ENCODE measurements at places on chromosomes 12 and 14.

DNA sequence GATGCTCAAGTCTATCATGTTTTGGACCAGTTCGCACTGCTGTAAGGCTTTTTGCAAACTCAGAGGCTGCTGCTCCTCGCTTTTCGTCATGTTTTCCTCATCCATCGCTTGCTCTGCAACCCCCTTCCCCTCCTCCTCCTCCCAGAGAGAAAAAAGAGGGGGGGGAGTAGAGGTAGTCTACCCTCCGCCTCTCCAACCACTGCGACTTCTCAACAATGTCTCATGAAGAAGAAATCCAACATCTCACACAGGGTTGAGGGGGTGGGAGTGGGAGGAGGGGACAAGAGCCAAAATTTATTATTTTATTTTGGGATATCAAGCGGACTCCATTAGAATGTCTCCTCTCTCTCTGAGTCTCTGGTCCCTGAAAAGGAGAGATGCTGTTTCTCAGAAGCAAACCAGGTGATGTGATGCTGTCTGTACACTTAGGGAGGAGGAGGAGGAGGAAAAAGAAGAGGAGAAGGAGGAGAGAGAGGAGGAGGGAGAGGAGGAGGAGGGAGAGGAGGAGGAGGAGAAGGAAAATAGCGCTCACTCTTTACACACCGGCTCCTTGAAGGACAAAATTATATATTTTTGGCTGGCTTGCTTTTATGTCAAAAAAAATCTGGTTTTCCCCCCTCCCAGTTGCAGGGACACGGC lies 520 bp downstream of the KSR2 start:
- DNase-seq = no peak

DNA sequence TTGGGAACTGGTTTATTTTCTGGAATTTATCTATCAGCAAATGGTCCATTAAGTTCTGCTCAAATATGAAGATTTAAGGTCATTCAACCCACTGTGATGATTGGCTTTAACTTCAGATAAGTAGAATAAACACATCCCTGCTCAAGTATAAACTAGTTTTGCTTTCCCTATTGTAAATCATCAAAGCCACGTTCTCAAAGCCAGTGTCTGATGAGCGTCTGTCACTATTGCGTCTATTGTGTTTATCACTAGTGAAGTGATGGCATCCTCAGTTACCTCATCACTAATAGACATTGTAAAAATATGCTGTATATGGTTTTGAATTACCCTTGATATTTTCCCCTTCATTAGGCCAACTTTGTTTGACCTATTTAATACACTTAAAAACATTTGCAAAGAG lies 351.3 kb downstream of the BCAT1 start:
- DNase-seq = no peak

DNA sequence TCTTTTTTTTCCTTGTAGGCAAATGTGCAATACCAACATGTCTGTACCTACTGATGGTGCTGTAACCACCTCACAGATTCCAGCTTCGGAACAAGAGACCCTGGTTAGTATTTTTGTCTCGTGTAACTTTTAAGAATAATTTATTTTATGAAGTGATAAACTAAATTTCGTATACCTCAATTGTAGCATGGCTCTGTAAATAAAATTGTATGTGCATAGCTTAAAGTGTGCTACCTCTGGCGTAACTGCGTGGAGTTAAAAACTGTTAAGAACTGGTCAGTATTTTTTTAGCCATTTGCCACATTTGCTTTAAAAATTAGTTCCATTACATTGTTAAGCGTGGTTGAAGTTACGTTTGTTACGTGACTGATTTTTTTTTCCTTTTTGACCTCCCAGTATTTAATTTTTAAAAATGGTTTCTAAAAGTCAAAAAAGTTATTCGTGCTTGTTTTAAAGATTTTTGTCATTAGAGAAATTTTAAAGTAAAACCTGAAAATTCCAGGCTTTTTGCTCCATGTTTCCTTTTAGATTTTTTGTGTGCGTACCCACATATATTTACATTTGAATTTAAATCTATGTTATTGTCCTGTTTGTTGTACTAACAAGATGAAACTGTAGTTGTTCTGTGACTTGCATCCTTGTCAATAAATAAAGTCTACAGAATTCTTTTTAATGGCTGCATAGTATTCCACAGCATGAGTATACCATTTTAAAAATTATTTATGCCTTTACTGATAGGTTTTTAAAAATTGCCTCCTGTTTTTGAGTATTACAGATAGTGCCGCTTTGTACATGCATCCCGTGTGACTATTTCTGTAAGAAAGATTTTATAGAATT lies 1.4 kb downstream of the MDM2 start:
- DNase-seq = no peak

GRCh38 chr14:95597784-95598211 lies 62.9 kb downstream of the GLRX5 start:
- DNase-seq = no peak

DNA sequence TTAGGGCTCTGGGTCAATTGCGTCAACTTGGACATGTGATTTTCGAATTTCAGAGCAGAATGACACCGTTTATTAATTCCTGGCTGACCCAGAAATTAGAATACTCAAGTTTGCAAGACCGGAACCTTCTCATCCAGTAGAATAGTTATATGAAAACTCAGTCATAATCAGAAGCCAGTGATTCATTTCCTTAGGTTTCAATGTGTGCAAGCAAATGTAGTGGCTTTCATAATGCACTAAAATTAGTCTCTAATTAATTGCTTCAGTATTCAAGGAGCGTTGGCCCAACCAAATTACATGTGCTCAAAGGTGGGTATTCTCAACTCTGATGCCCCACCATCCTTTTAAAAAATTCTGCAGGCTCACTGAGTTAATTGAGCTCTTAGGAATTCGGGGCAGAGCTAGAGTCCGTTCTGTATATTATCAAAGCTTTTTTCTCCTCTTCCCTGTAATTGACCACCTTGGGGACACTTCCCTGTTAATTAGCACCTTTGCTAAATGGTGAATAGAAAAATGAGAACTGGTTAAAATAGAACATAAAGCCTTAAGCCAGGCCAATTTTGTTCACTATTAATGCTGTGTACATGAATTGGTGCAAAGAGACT lies 55.4 kb downstream of the DAO start:
- DNase-seq = no peak

- DNase-seq = no peak
These were observed 687 bp upstream of the RPS29 start for GRCh38 chr14:49586673-49587460.

DNA sequence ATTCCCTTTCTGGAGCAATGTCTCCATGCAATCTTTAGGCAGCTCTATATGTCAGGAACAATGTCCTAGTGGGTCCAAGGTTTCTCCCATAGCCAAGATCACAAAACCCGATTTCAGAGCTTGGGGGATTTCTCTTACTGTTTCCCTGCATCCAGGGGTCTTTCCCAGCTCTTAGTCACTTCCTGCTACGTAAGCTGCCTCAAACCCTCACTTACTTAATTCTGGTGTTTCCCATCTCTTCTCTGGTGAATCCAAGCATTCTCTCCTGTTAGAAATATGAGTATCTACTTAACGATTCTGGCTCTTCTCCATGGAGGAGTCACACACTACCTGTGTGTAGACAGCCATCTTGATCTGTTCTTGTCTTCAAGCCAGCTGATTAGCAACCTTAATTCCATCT lies 80.0 kb downstream of the IFNG-AS1 start:
- no peak for DNase-seq

DNA sequence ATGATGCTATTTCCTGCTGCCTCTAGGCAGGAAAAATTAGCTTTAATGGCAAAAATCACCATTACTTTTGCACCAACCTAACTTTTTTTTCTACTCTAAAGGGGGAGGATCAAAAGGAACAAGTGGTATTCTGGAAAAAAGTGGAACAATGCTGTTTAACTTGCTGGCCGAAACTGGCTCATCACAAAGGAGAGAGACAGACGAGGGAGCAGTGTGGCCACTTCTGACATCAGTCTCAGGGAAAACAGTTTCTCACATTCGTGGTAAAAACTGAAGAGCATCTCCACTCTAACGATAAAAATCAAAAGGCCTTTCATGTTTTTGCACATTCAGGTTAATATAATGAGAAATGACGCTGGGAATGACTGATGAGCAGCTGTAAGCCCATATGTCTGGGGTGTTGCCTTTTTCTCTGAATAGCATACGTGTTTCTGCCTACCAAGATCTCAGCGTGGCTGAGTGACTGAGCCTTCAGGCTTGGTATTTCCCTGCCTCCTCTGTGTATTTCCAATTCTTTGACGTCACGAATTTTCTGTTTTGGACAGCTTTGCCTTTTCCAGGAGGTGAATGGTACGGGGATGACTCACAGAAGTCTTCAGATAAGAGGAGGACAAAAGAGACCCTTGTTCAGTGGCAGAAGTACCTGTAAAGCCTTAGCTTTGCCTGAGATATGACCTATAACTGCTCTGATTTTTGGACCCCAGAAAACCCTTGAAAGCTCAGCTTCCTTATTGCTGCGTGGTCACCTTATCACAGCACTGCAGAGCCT lies 358.8 kb downstream of the GLT1D1 start:
- no peak for DNase-seq

- DNase-seq = no peak
These were observed 346.9 kb upstream of the SFSWAP start for GRCh38 chr12:131363841-131364495.

DNA sequence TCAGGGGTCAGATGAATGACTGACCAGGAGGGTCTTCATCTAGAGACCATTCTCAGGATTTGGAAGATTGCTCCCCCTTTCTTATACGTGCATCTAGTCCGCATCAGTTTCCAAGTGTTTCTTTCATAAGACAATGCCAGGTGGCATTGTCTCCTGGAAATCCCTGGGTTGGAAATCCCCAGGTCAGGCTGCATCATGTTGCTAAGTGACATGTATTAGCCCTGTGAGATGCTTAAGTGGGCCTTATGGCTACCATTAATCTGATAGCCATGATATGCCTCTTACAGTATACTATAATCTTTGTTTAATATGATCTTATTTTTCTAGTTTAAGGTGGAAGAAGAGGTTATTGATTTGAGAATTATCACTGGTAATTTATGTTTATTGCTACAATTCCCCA lies 92.8 kb downstream of the DIO3 start:
- DNase-seq = no peak

- DNase-seq = no peak
These were observed 25.7 kb downstream of the SPTSSA start for GRCh38 chr14:34436118-34436905.

DNA sequence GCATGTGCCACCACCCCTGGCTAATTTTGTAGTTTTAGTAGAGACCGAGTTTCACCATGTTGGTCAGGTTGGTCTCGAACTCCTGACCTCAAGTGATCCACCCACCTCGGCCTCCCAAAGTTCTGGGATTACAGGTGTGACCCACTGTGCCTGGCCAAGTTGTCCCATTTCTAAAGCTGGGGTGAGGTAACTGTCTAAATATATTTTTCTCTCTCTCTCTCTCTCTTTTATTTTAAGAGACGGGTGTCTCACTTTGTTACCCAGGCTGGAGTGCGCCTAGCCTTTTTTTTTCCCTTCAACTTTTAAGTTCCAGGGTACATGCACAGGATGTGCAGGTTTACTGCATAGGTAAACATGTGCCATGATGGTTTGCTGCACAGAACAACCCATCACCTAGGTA lies 8.6 kb downstream of the ATF1 start:
- no peak for DNase-seq

- no peak for DNase-seq
These were observed 53.7 kb downstream of the SOX5 start for GRCh38 chr12:23895792-23896218.

DNA sequence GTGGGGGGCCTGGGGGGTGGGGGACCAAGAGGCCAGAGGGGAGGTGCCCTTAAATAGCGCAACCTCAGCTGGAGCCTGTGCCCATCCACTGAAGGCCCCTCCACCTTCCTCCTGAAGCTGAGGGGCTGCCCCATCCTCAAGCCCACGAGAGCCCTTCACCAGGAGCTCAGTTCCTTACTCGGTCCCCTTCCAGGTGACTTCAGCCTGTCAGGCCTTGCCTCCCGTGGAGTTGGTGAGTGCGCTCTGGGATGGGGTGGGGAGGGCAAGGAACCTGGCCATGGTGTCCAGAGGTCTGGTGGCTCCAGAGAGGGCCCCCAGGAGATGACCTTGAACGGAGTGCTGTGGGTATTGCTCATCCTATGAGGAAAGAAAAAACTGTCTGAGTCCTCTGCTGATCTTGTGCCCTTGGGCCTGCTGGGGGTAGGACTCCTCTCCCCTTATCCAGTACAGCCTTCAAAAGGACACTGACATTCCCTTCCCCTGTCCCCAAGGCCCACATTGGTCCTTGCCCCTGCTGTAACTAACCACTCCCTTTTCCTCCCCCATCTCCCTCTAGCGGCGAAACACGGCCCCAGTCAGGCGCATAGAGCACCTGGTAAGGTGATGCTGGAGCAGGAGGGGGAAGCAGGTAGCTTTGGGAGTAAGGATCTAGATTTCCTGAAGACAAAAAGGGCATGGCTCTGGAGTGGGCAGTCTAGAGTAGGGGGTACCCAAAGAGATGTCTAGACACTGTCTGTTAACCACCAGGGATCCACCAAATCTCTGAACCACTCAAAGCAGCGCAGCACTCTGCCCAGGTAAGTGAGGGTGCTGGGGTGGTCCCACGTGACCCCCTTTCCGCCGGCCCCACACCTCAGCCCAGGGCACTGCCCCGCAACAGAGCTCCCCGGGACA lies 3.6 kb downstream of the TNS2 start:
- DNase-seq = no peak

GRCh38 chr14:30299915-30300314 lies 259.0 kb upstream of the G2E3 start:
- DNase-seq = no peak

- DNase-seq = no peak
These were observed 76.9 kb upstream of the REP15 start for GRCh38 chr12:27619308-27619707.

DNA sequence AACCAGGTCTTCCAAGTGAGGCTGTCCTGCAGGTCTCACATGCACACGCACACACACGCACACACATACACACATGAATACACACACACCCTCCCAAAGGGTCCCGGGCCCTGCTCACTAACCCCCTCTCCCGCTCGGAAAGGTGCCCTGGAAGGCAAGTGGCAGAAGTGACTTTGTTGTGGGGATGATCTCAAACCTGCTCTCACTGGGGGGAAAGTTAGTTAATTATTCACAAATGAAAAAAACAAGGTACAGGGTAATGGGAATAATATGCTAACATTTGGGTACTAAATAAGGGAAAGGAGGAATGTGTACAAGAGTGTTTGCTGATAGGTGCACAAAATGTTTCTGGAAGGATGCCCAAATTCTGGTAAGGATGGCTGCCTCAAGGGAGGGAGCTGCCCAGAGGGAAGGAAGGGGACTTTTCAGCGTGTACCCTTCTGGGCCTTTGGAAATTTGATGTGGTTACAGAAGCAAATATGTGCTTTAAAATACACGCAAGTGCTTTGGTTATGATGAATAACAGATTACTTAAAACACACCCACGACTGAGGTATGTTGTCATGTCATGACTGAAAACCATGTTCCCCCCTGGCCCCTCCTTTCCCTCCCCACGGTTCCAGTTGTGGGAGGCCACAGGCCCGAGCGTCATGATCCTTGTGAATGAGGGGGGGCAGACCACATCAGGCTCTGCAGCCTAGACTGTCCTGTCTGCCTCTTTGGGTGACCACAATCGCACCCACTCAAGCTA lies 43.3 kb upstream of the PLEKHG6 start:
- DNase-seq = no peak

- no peak for DNase-seq
These were observed 27.9 kb downstream of the SMUG1 start for GRCh38 chr12:54160769-54161480.
